ENCODE measurements at places on chromosomes 16 and 17.

- no peak for DNase-seq
Observed at GRCh38 chr16:14485121-14485551, 144.9 kb downstream of the PARN start.

DNA sequence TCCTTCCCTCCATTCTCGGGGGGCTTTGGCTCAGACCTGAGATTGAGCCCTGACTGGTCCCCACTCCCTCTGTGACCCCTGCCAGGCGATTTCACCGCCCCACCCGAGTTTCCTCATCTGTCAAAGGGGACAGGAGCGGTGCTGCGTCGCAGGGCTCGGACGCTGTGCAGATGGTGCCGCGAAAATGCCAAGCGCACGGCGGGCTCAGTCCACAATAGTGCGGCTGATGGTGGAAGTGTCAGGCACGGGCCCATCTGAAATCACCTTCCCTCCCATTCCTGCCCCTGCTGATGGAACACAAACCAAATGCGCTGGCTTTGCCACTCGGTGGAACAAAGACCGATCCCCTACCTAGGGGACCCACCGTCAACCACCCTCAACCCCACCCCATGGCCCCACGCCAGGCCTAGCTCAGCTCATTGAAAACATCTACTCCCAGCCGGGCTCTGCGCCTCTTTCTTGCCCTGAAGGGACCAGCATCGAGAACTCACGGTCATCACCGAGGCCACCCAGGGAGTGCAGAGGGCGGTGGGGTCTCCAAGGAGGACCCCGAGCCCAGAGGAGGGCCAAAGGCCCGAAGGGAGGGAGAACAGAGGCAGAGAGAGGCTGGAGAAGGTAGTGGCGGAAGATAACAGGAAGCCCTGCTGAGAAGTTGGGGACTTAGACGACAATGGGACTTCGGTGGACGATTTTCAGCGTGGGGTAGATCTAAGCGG lies 1.4 kb downstream of the CARHSP1 start:
- DNase-seq, result peak; percentile 62

GRCh38 chr17:46106966-46107644 lies 86.1 kb downstream of the KANSL1 start:
- no peak for DNase-seq

- no peak for DNase-seq
Observed at GRCh38 chr16:82917886-82918595, 291.3 kb downstream of the CDH13 start.

DNA sequence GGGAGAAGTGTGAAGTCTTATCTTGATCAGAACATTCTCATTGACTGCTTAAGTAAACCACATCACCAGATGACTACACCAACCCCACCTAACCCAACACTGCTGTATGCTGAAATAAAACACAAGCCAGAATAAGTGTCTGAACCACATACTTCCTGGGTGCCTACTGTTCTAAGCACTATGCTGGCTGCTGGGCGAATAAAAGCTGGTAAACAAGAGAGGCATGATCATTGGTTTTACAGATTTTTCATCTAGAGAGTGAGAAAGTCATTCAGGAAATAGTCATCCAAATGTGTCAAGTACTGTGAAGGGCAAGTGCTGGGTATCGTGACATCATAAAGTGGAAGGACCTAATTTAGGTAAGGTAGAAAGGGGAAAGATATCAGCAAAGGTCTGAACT lies 199.0 kb upstream of the SOX9 start:
- DNase-seq, result no peak

DNA sequence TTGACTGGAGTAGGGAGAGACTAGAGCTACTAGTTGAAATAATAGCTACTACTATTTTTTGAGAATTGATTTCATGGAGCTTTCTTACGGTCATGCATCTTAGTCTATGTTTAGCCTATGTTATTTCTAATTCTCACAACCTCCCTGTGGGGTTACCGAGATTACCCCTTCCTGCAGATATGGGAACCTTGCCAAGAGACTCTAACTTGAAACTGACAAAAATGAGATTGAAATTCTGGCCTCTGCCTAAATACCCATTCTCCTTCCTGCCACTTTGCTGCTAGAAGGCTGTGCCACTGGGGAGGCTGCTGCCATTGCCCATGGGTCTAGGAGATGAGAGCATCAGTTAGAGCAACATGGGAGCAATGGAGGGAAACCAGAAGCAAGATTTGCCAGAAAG lies 410.3 kb downstream of the CDH13 start:
- no peak for DNase-seq

GRCh38 chr17:50259477-50260324 lies 14.6 kb upstream of the TMEM92 start:
- peak; percentile 7 for DNase-seq

- DNase-seq, result no peak
Observed at GRCh38 chr17:13931800-13932460, 137.4 kb upstream of the COX10 start.

DNA sequence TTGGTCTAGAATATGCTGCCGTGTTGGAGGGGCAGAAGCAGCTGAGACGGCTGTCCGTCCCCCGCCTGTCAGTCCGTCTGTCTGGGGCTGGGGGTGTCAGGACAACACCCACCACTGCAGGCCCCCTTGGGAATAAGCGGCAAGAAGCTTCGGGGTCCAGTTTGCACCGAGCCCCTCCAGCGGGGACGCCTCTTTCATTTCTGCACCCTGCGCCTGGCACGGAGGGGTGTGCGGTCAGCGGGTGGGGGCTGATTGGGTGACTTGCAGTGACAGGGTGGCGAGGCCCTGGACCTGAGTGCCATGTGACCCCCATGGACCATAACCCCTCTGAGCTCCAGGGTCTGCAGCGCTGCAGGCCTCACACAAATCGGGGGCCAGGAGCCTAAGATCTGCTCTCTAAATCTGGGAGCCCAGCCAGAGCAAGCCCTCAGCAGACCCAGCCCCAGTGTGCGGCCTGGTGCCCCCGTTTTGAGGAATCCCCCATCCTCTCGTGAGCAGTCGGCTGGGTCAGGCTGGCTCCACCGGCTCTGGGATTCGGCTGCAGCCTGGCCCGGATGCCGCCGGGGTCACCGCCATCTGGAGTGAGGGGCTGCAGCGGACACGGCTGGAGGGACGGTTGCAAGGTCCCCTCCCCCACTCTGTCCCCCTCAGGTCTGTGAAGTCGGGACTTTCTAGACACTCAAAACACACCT lies 8.3 kb downstream of the CBFA2T3 start:
- DNase-seq, result no peak

- no peak for DNase-seq
Observed at GRCh38 chr17:67294451-67295199, 49.6 kb upstream of the HELZ start.

GRCh38 chr16:30009990-30010843 lies 610 bp downstream of the DOC2A start:
- DNase-seq, result no peak

- DNase-seq, result no peak
Observed at GRCh38 chr16:75053791-75054555, 55.1 kb downstream of the ZNRF1 start.

- no peak for DNase-seq
Observed at GRCh38 chr16:85913688-85914422, 14.9 kb downstream of the IRF8 start.

GRCh38 chr16:83901101-83901500 lies 2.2 kb downstream of the MLYCD start:
- DNase-seq, result no peak

GRCh38 chr16:84597528-84597896 lies 20.4 kb downstream of the COTL1 start:
- DNase-seq, result no peak

DNA sequence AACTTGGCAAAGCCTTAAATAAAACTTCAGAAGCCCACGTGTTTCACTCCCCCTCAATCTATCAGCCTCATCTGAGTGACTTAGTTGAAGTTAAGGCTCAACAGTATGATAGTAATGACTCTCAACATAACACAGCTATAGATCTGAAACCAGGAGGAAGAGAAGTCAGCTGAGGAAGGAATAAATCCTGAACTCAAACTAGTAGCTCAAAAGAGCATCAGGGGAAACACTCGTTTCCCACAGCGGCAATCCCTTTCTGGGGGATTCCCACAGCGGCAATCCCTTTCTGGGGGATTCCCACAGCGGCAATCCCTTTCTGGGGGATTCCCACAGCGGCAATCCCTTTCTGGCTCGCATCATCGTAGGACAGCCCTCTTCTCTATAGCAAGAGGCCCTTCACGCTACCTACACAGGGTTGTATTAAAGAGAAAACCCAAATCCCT lies 56.8 kb downstream of the ZZEF1 start:
- DNase-seq, result peak; percentile 17

DNA sequence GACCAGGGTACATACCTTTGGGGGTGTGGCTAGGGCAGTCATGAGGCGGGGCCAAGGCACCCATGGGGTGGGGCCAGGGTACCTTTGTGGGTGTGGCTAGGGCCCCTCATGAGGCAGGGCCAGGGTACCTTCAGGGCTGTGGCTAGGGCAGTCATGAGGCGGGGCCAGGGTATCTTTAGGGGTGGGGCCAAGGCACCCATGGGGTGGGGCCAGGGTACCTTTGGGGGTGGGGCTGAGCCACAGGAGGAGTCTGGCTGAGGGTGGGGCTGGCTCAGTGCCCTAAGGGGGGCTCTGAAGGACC lies 3.5 kb downstream of the GNG13 start:
- peak; percentile 66 for DNase-seq

DNA sequence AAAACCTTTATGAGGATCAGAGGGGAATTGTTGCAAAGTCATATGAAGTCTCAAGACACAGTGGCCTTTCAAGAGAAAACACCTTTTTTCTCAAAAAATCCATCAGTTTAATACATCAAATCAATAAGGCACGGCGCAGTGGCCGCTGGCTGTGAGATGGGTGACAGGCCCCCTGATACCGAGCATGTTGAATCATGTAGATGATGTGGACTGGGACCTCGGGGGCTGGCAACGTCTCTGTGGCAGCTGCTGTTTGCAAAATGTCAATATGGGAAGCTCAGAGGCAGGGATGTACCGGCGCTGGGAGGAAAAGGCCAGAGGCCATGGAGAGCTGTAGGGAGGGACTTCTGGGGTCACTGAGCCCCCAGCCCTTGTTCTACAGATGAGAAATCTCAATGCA lies 169.1 kb downstream of the GSG1L start:
- DNase-seq, result no peak

- no peak for DNase-seq
Observed at GRCh38 chr16:25107466-25107792, 4.1 kb upstream of the LCMT1 start.
